ENCODE measurements at places on chromosomes 5 and 9. TPM values are rescaled to one million over a fixed set of nuclear protein-coding genes. Genes with fewer than 3 reads are reported as not detected.

PLCXD3 gene
- 0.11 TPM for total RNA-seq

KIF12 gene
- total RNA-seq = not detected

NTRK2 gene
- total RNA-seq = not detected

CARTPT gene
- not detected for total RNA-seq

HRH2 gene
- not detected for total RNA-seq

DNA sequence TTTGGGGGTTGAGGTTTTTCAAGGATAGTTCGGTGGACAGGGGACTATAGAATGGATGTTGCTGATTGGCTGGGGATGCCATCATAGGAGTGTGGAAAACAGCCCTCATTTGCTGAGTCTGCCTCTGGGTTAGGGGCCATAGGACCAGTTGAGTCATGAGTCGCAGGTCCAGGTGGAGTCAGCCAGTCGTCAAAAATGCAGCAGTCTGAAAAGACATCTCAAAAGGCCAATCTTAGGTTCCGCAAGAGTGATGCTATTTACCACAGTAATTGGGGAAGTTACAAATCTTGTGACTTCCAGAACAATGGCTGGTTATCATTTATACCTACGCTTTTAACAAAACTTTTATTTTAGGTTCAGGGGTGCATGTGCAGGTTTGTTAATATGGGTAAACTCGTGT, 276.0 kb upstream of the DMRT1 start:
- no peaks in the 10 kb centered on the region for H3K27me3 ChIP-seq
- H3K36me3 ChIP-seq = no peaks in the 10 kb centered on the region
- no peaks in the 10 kb centered on the region for H3K4me1 ChIP-seq
- no peak for DNase-seq
- no peak overlapping the region for H3K27ac ChIP-seq

DNA sequence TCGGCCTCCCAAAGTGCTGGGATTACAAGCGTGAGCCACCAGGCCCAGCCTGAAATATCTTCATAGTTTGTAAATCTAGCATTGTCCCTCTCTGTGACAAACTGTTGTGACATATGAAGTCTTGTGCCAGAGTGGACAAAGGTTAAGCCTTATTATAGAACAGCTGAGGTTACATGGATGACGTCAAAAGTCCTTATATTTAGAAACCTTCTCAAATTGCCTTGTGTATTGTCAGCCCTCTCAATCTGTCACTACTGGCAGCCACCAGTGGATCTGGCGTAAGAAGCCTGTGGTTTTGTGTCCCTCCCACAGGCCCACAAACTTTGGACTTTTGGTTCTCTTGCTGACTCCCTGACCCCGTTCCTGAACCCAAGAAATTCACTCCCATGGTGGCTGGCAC, 79.4 kb upstream of the CCDC112 start:
- DNase-seq = no peak
- H3K27me3 ChIP-seq = no peaks in the 10 kb centered on the region
- H3K4me3 ChIP-seq = no peak overlapping the region
- H3K27ac ChIP-seq = peak overlapping the region; percentile 33
- peaks cover 69% of the 10 kb centered on the region for H3K4me1 ChIP-seq

DNA sequence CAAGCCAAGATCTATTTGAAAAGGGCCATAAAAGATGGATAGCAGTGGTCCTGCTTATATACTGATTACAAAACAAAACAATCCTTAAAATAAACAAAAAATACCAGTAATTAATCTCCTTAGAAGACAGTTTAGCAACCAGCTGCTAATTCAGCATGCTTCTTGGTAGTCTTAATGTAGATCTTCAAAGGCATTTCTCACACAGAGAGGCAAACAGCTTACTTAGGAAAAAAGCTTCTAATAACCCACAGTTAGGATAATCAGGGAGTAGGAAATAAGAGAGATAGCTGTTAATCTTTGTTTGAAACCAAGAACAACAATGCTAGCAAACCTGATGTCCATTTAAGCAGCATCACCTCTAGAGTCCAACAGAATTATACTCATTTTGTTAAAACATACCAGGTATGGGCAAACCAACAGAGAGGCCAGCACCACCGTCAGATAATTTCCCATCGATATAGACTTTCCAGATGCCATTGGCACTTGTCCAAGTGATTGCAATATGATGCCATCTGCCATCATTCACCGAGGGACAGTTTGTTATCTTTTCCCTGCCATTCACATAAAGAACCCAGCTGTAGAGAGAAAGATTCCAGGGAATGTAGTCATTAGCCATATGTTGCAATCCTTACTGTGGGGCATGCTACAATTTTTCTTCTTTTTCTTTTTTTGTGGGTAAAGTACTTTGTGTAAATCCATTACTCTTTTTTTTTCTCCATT, 105.6 kb upstream of the TXNDC8 start:
- DNase-seq = peak; percentile 17
- H3K4me1 ChIP-seq = peaks cover 12% of the 10 kb centered on the region
- H3K27ac ChIP-seq = no peak overlapping the region
- H3K36me3 ChIP-seq = peaks cover 14% of the 10 kb centered on the region

- no peaks in the 10 kb centered on the region for H3K36me3 ChIP-seq
- DNase-seq = no peak
- no peaks in the 10 kb centered on the region for H3K27me3 ChIP-seq
- H3K27ac ChIP-seq = no peak overlapping the region
Measured at GRCh38 chr5:60505373-60506171, 194.4 kb downstream of the DEPDC1B start.

GRCh38 chr5:80220245-80220897, 35.5 kb downstream of the SERINC5 start:
- H3K4me1 ChIP-seq = peaks cover 24% of the 10 kb centered on the region
- H3K27ac ChIP-seq = no peak overlapping the region
- no peak for DNase-seq
- H3K27me3 ChIP-seq = no peaks in the 10 kb centered on the region

DNA sequence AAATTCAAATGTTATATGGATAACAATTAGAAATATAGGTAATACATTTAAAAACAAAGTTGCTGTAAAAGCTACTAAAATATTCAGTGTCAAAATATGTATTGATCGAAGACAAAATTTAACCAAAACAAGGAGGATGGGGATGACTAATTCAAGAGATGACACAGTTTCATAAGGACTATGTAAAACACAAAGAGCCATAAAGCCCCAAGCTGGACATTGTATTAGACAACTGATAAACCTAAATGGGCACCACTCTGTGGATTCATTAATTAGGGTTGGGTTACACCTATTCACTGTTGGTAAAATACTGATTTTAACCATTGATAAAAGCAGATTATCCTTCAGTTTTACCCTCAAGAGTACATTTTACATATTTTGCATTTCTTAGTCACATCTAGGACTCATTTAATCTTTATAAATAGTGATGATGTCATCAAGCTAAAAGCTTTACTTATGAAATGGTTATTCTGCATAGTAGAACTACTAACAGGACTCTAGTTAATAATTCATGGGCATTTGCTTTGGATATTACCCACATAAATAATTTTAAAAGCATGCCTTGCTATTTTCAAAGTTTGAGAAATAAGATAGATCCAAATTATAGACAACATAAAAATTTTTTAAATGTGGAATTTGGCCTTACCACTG, 13.7 kb downstream of the TUT7 start:
- peaks cover 85% of the 10 kb centered on the region for H3K36me3 ChIP-seq
- peaks cover 21% of the 10 kb centered on the region for H3K4me1 ChIP-seq
- no peak overlapping the region for H3K27ac ChIP-seq
- no peak overlapping the region for H3K4me3 ChIP-seq
- no peaks in the 10 kb centered on the region for H3K27me3 ChIP-seq
- DNase-seq = no peak

- no peaks in the 10 kb centered on the region for H3K27me3 ChIP-seq
- H3K4me1 ChIP-seq = peaks cover 6% of the 10 kb centered on the region
- H3K4me3 ChIP-seq = no peak overlapping the region
- no peak overlapping the region for H3K27ac ChIP-seq
Measured at GRCh38 chr9:136047076-136047774, 47.9 kb downstream of the NACC2 start.

DNA sequence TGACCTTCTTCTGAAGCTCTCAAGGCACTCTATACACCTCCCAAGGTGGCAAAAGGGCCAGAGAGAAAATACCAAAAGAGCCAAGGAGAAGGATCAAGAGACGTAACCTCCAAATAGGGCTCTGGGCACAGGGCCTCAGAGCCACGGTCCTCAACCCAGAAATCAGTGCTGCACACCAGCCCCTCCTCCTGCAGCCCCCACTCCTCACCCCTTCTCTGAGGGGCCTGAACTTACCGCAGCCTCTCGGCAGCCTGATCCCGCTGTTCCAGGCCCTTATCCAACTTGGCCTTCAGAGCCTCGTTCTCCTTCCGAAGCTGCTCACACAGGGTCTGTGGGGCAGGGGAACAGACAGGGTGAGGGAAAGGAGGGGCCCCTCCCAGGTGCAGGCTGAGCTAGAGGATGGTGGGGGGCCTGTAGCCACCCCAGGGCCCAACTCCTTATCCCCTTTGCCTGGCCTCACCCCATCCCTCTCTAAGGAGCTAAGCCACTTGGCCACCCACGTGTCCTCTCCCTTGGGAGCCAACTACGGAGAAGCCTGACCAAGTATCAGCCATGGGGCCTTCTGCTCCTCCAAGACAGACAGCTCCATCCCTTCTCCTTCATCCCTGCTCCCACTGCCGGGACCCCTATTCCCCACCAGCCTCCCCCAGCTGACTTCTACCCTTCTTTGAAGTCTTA, 28.8 kb downstream of the TNIP1 start:
- H3K27ac ChIP-seq = no peak overlapping the region
- no peak for DNase-seq
- no peak overlapping the region for H3K4me3 ChIP-seq

DNA sequence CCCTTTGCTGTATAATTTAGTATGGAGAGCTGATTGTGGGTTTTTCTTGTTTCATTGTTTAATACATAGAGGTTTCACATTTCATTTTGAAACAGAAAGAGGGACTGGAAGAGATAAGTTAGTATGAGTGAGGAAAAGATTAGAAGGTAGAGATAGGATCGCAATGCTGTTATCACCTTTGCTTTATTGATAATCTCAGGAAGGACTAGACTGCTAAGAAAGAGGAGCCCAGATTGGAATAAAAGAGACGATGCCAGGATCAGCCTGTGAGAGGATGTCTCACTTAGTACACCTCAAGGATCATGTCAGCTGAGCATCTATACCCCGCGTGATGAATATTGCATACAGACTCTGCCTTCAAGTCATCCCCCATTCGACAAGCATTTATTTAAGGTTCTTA, 178.0 kb upstream of the DMAC1 start:
- no peak for DNase-seq
- H3K4me3 ChIP-seq = no peak overlapping the region
- no peaks in the 10 kb centered on the region for H3K4me1 ChIP-seq
- H3K27ac ChIP-seq = no peak overlapping the region
- H3K27me3 ChIP-seq = no peaks in the 10 kb centered on the region

DNA sequence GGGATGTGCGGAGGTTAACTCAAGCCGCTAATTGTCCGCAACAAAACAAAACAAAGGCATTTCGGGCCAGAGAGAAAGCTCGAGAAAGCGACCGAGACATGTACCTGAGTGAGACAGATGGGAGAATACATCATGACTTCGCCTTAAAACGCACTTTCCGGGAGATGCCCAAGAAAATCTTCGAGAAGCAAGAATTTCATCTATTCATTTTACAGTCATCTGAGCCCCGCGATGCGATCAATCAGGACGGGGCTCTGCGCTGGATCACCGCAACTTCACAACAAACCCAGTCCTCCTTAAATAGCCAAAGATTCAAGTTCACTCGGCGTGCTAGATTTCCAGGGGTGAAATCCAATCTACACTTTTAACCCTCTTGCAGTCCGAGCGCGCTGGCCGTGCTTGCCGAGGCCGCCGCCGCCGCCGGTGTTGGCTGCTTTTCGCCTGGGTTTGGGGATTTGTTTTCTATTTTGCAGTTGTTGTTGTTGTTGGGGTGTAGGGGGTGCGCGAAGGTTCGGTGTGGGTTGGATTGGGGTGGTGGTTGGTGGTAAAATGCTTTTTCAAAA, 482 bp downstream of the NFIB start:
- peak overlapping the region; percentile 96 for H3K27ac ChIP-seq
- H3K27me3 ChIP-seq = no peaks in the 10 kb centered on the region

GRCh38 chr9:113918697-113919350, 42.7 kb downstream of the ZNF618 start:
- H3K27ac ChIP-seq = no peak overlapping the region
- peaks cover 89% of the 10 kb centered on the region for H3K27me3 ChIP-seq
- no peak for DNase-seq
- H3K4me3 ChIP-seq = no peak overlapping the region

DNA sequence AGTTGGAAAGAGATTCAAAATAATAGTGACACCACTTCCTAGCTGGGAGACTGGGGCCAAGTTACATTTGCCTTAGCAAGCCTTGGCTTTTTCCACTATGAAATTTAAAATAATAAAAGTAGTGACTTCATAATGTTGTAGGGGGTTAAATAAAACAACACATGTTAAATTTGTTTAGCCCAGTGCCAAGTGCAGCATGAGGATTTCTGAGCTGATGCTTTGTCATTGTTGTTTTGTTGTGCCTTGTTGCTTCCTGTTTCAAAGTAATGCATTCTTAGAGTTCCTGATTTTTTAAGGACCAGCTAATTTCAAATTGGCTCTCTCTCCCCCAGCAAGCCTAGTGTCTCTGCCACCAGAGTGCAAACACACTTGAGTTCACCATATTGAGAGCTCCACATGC, 270.7 kb upstream of the PAPPA start:
- peaks cover under 1% of the 10 kb centered on the region for H3K4me1 ChIP-seq
- no peaks in the 10 kb centered on the region for H3K36me3 ChIP-seq
- H3K27ac ChIP-seq = no peak overlapping the region

DNA sequence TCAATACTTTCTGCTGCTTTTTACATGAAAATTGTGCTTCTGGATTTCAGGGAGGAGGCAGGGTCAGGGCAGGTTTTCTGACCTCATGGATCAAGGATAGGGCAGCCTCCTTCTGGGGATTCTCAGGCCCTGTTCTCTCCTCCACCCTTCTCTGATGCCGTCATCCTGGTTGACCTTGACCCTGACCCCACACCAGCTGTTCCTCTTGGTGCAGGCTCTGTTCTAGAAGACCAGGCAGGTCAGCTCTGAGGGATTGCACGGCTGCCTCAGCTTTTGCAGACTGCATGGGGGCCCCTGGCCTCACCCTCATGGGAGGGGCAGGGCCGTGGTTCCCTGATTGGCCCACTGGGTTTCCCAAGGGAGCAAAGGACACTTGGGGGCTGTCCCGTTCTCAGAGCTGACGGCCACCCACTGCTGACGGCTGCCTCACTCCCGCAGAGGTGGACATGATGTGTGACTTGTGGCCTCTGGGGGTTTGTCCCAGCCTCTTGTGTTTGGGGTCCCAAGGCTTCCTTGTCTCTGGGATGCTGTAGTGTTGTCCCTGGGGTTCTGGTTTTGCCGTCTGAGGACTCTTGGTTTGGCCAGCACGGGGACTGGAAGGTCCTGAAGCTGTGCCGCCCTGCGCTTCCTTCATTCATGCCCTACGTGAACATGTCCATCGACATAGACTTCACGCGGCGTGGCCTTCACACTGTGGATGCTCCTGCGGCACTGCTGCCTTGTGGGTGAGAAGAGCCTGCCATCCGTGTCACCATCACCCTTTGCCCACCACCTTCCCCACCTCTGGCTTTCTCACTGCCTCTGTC, 34.5 kb downstream of the CEP72 start:
- no peak overlapping the region for H3K4me3 ChIP-seq
- DNase-seq = no peak
- H3K27me3 ChIP-seq = no peaks in the 10 kb centered on the region
- H3K36me3 ChIP-seq = peaks cover 24% of the 10 kb centered on the region
- H3K27ac ChIP-seq = no peak overlapping the region

- DNase-seq = no peak
- H3K27me3 ChIP-seq = no peaks in the 10 kb centered on the region
- H3K4me1 ChIP-seq = no peaks in the 10 kb centered on the region
Measured at GRCh38 chr9:3193791-3194190, 332.0 kb downstream of the RFX3 start.

GRCh38 chr9:23543419-23543818, 282.6 kb downstream of the ELAVL2 start:
- H3K4me1 ChIP-seq = peaks cover 8% of the 10 kb centered on the region
- H3K27ac ChIP-seq = peak overlapping the region; percentile 23
- H3K36me3 ChIP-seq = no peaks in the 10 kb centered on the region

Data from PC-9 (cell line).